Mononuclear cell (primary cell): ENCODE measurements at places on chromosomes 3 and 15. TPM values are rescaled to one million over a fixed set of nuclear protein-coding genes. Genes with fewer than 3 reads are reported as not detected.

Gene ASB14
- 0.10 TPM for total RNA-seq

Gene CD47
- total RNA-seq: 212 TPM

Gene TLR9
- total RNA-seq: 0.21 TPM

Gene PRC1
- total RNA-seq: 15.0 TPM

Gene GOLGA6B
- total RNA-seq: not detected

Gene KBTBD13
- total RNA-seq: under 0.01 TPM
